ENCODE measurements at places on chromosomes 4 and X. TPM values are rescaled to one million over a fixed set of nuclear protein-coding genes. Genes with fewer than 3 reads are reported as not detected.

ZNF732 gene
- not detected for total RNA-seq

SPANXC gene
- not detected for total RNA-seq

GRCh38 chrX:2516623-2517022 is 15.8 kb upstream of the DHRSX start:
- no peak for DNase-seq

NFXL1 gene
- 17.9 TPM for total RNA-seq

GRCh38 chr4:156290811-156291210 is 337.1 kb upstream of the CTSO start:
- no peak for DNase-seq

CLNK gene
- 0.20 TPM for total RNA-seq
